Cortex of kidney (tissue), 1 donor: ENCODE measurements at places on chromosomes 13 and 19.
A peak's percentile ranks its signal among the peaks of the same experiment; 100 is the strongest.

GRCh38 chr19:5137571-5138124, 168.7 kb downstream of the KDM4B start:
- DNase-seq = no peak

DNA sequence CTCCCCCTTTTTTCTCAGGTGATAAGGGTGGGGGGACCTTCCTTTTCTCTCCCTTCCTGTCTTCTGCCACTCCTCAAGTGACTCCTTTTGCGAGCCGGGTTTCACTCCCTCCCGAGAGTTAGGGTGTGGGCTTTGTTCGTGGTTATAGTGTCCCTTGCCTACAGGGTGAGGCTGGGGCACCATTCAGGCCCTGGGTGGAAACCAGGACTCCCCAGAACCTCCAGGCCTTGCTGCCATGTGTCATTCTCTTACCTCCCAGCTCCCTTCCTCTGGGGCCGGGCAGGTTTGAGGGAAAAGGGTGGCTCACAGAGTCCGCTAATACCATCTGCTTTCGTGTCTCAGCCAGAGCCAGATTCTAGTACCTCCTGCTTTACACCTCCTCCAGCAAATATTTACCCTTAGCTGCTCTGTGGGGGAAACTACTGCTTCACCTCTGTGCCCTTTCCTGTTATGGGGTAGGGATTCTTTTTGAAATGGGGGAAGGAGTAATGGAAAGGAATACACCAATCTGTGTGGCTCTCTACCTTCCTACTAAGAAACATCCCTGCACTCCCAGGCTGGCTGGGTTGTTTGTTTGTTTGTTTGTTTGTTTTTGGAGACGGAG, 2.8 kb downstream of the ACTN4 start:
- no peak for DNase-seq

- no peak for DNase-seq
Observed at GRCh38 chr13:63460462-63461090, 2044.9 kb upstream of the PCDH20 start.

GRCh38 chr13:25570185-25570584, 198.4 kb downstream of the ATP8A2 start:
- no peak for DNase-seq

DNA sequence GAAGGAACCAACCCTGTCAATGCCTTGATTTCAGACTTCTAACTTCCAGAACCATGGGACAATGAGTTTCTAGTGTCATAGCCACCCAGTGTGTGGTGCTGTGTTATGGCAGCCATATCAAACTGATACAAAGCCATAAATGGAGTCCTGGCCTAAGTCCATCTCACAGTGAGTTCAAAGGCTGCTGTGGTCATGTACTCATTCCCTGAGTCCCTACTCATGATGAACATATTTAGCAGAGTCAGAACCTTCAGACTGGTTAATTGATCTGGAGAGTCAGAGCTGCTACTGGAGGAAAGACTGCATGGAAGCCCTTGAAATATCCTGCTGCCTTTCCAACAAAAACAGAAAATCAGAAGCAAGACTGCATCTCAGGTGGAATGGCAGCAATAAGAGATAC, 39.2 kb upstream of the CSNK1A1L start:
- no peak for DNase-seq

- no peak for DNase-seq
Observed at GRCh38 chr19:56594783-56595547, at the start of gene ZNF71. Gene ZNF71, plus strand, starts transcription at chr19:56595302. Its CDS starts 6,257 bp downstream, at chr19:56601559.

- DNase-seq = no peak
Observed at GRCh38 chr13:28819046-28819730, 951 bp upstream of the MTUS2 start.

- no peak for DNase-seq
Observed at GRCh38 chr19:14339741-14340140, 41.5 kb upstream of the ADGRE5 start.

DNA sequence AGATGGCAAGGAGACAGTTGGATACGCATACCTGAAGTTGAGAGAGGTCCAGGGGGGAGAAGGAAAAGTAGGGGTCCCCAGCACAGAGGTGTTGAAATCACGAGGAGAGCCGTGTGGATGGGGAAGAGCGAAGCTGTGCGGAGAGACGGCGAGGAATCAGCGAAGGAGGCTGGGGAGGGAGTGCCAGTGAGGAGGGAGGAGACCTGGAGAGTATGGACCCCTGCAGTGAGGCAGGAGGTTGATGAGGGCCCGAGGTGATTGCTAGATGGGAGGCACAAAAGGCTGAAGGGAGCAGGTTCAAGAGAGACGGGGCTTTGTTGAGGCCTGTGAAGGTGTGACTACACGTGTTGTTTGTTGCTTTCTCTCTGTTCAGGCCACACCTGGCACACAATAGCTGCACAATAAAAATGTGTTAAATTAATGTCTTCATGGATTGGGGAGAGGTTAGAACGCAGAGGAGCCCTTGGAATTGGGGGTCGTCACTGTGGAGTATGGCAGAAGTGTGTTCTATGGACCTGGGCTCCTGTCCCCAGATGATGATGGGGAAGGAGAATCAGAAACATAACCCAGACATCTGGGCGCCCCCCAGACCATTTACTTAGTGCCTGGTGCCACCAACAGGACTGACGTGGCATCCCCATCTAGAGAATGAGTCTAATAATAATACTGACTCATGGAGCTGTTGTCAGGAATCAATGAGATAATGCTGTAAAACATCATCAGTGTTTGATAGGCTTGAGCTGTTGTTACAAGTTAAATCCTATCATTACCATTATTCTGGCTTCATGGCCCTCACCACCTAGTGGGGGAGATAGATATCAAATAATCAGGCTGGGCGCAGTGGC, 137.5 kb downstream of the SIPA1L3 start:
- no peak for DNase-seq

DNA sequence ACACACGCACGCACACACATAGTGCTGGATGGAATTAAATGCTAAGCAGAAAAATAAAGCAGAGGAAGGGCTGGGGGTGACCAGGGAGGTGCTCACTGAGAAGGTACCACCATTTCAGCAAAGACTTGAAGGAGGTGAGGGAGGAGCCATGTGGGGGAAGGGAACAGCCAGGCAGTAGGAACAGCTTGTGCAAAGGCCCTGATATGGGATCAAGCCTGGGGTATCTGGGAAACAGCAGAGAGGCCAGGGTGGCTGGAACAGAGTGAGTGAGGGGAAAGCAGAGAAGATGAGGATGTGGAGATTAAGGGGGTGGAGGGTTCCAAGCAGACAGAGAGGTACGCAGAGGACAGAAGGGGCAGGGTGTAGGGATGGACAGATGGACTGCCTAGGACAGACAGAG, 25.2 kb downstream of the NOTCH3 start:
- no peak for DNase-seq

GRCh38 chr19:11482384-11483050, 1.7 kb upstream of the ELAVL3 start:
- no peak for DNase-seq

DNA sequence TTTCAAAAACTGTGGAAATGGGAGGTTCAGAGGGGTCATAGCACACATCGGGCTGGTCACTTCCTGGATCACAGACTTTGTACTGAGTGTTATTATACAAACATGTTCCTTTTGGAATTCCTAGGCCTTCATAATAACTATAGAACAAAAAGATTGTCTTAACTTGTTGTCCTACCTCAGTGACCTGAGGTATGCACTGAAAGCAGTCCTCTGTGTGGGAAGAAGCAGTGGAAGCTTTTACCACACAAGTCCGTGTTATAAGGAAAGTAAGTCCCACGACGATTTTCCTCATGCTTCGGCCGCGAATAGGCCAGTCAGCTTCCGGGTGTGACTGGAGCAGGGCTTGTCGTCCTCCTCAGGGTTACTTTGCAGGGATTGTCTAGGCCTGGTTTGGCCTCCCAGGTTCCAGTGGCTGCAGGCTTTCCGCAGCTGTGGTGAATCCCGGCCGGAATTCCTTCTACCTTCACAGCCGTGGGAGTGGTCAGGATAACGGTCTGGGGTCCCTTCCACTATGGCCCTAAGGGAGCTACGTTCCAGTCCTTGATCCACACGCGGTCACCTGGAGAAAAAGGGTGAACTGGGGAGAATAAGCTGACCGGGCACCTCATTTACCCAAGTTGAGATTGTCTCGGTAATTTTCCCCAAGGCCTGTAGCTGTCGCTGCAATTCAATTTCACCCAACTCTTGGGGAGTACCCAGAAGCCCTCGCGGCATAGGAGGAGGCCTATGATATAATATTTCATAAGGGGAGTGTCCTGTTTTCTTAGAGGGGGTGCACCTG, 16.0 kb downstream of the NAPSA start:
- DNase-seq = no peak

GRCh38 chr19:41219924-41220567, 1.0 kb downstream of the AXL start:
- DNase-seq = no peak

DNA sequence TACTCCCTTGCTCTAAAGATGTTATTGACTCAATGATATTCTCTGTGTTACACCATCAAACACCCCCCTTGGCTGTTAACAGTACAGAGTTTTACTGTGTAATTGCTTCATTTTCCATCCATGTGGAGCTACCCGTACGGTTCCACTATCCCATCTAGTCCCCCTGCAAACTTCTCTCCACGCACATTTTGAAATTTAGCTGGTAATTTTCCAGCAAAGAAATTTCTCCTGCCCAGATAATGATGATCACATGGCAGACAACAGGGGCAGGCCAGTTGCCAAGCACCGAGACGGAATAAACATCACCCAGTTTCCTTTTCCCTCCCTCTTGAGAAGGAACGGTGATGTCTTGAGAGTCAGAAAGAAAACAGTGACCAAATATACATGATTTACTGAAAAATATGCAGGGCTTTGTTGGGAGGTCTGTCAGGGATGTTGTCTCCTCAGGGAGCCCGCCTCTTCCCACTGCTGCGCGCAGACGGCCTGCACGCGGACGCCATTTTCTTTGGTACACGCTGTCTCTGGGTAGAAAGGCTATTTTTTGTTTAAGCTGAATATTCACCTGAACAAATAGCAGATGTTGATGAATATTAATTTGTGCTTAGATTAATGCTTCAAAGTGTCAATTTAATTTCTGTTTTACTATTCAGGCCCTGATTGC, 109.9 kb downstream of the OLFM4 start:
- DNase-seq = peak; percentile 9

DNA sequence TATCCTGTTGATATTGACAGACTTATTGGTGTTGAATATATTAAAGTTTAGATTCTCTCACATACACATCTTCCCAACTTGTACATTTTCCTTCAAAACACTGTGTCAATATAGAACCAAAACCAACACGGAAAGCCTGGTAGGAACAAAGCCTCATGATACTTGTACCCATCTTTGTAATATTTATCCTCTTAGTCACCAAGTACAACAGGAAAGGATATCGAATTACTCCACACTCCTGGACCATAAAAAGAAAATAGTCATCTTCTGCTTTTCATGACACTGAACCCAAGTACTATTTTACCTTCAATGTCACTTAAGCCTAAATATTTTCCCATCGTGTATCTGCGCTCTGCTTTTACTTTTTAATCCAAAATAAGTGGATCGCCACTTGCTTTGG, 702.9 kb upstream of the PCDH9 start:
- DNase-seq = no peak

DNA sequence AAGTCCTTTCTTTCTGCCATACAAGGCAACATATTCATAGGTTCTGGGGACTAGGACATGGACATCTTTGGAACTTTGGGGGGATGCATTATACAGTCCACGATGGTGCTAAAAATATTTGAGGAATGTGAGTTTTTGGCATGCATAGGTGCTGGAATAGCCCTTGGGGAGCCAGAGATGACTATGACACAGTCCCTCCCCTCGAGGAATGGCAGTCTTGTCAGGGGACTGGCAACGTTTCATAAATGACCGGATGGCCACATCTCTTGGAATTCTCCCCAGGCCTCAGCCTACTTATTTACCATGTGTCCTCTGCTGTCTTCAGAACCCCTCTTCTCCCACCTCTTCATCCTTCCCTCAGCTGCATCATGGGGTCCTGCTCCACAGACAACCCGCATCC, 13.6 kb downstream of the MEIOSIN start:
- DNase-seq = no peak

DNA sequence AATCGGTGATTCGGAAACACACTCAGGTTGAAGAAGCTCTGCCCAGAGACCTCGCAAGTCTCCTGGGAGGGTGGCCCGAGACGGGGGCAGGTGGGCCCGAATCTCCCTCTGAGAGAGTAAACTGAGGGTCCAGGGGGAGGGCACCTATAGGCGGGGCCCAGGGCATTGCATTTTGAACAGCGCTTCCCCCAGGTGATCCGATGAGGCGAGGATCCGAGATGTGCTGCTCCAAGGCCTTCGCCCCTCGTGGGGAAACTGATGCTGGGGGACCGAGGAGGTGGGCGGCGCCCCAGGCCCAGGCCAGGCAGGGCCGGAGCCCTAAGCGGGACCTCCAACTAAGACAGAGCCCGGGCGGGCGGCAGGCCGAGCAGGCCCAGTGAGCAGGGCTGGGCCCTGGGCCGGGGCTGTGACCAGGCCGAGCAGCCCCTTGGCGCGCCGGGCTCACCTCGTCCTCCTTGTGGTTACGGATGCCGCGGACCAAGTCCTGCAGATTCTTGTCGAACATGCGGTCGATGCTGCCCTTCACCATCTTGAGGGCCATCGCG, 500 bp downstream of the AP3D1 start:
- DNase-seq = no peak

DNA sequence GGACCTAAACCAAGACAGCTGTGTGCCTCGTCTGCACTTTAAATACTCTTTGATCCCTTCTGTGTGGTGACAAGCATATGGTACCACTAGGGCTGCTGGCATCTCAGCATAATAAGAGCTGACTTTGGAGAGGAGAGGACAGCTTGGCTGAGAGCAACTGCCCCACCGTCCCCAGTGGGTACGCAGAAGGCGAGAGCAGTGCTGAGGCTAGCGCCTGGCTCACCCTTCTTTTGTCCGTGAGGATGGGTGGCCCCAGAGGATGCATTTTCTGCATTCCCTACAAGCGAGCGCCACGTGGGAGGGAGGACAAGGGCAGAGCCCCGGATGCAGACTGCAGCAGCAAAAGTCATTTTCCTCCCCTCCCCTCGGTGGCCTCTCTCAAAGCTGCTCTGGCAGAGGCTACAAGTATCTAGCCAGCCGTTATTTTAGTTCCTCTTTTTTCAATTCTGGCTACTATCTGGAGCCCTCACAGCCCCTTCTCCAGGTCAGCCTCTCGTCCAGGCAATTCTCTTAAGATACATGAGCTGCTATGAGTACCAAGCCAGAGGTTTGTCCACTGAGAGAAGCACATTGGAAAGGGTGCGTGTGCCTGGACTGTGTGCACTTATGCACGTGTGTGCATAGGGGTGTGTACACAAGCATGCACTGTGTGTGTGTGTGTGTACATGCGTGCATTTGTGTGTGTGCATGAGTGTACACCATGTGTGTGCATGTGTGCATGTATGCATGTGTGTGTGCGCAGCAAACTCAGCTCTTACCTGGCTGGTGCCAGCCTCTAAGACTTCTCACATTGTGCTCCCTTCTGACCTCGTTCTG, 51.3 kb downstream of the RAB20 start:
- no peak for DNase-seq

- no peak for DNase-seq
Observed at GRCh38 chr13:105311094-105311493, 1224.4 kb downstream of the EFNB2 start.

- no peak for DNase-seq
Observed at GRCh38 chr19:16366433-16367260, 42.0 kb downstream of the KLF2 start.

DNA sequence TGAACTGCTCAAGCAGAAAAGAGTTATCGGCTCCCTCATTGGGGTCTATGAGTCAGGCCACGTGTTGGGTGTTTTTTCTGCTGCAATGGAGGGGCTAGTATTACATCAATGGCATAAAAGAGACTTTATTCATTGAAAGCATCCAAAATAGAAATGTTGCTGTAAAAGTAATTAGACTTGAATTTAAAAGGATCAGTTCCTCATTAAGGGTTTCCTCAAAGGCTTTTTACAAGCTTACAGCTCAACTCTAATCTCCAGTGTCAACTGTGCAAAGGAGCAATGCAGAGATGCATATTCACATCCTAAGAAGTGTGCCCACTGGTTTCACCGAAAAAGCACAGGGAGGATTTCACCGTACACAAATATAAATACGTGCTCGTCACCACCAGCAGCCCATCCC, 300.3 kb downstream of the FOXO1 start:
- DNase-seq = no peak
